ENCODE measurements at places on chromosomes 3 and 15.

DNA sequence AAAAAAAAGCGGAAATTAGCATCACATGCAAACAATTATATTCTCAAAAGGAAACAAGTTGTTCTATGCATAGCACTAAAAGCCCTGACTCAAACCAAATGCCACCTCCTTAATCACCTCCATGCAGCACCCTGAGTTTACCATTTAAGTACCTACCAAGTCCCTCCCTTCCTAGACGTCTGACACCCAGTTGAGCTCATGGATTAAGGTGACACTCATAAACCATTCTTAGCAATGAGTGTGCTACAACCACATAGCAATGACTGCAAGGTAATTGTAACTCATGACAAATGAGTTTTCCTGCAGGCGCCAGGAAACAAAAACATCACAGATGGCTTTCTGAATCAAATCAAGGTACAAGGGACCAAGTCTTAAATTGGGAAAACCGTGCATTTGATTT lies 32.0 kb downstream of the WWTR1 start:
- no peak for DNase-seq

DNA sequence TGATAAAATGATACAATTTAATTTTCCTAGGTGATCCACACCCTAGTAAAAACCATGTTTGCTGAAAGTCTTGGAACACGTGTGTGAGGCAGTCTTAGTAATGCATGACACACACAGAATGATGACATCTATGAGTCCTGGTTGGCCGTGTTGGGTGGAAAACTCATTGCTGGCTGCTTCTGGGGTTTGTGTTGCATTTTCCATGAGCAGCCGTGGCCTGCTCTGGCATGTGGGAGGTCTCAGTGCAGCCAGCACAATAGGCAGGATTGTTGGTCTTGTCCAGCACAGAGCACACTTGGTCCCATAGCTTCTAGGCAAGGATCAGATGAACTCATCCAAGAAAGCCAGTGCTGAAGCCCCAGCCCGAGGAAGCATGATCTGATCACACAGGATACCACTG lies 172.8 kb upstream of the UBE3A start:
- DNase-seq: no peak

DNA sequence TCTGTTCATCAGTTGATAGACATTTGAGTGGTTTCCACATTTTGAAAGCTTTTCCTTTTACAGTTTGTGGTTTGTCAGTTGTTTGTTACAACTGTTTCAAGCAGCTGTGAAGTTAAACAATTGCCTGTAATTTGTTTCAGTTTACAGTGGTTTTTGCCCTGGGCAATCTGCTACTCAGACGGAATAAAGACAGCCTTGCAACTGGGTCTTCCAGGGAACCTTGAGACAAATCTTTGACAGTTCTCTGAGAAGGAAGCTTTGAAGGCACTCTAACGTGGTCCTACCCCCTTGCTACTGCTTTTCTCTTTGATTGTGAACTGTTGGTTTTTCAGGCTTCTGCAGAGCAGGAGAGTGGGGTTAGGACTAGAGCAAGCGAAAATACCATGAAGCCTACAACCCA lies 28.0 kb downstream of the LRRC28 start:
- DNase-seq: no peak

DNA sequence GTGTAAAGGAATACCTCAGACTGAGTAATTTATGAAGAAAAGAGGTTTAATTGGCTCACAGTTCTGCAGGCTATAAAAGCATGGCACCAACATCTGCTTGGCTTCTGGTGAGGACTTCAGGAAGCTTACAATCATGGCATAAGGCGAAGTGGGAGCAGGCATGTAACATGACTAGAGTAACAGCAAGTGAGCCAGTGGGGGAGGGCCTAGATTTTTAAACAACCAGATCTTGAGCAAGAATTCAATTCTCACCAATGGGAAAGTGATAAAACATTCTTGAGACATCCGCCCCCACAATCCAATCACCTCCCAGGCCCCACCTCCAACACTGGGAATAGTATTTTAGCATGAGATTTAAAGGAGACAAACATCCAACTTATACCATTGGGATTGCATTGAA lies 44.2 kb upstream of the BCL2A1 start:
- no peak for DNase-seq

DNA sequence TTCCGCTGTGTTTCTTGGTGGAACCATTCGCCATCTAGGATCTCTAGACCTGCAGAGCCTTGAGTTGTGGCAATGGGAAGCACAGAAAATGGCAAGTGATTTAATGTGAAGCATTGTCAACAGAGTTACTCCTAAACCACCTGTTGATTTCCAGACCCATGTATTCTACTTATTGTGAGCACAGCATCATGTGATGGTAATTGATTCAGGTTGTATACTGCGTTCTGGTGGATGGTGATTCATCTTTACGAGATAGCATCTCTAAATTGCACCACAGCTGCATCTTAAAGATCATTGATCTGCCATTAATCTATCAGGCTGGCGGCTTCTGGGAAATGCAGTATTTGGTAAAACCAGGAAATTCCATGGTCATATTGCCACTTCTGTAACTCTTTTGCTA lies 7.4 kb downstream of the RTP4 start:
- DNase-seq: no peak

- DNase-seq: no peak
These were observed 13.7 kb upstream of the PDIA5 start for GRCh38 chr3:123053107-123053506.

GRCh38 chr15:77983091-77983707 lies 94.3 kb downstream of the TBC1D2B start:
- DNase-seq: no peak

GRCh38 chr3:119375510-119375909 lies 81.3 kb downstream of the ARHGAP31 start:
- DNase-seq: no peak

- no peak for DNase-seq
These were observed 976 bp upstream of the ARGFX start for GRCh38 chr3:121566773-121567172.

DNA sequence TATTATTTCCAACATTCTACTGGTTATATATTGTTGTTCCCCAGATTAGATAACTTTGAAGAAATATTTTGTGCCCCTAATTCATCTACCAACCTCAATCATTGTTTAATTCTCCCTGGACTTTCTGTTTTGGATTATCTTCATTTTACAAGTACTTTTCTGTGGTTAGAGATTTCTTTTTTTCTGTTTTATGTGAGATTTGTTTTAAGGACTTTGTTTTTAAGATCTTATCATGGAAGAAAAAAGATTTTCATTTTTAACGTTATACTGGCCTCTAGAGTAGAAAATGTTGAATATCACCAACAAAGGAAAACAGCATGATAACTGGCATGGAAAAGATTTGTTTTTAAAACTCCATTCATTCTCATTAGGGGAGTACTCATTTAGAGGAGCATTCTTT lies 210.9 kb upstream of the KCNMB2 start:
- no peak for DNase-seq

GRCh38 chr15:48370460-48370859 lies 39.2 kb downstream of the DUT start:
- DNase-seq: no peak

DNA sequence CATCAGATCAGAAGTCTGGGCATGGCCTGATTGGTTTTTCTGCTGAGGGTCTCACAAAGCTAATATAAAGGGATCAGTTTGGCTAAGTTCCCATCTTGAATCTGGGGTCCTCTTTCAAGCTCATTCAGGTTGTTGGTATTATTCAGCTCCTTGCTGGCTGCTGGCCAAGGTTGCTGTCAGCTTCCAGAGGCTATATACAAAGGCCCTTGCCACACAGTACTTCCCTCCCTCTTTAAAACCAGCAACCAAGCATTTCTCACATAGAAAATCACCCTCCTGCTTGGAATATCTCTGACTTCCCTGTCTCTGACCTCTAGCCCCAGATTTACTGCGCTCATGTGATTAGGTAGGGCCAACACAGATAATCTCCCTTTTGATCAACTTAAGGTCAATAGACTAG lies 442.9 kb downstream of the ERC2 start:
- no peak for DNase-seq

DNA sequence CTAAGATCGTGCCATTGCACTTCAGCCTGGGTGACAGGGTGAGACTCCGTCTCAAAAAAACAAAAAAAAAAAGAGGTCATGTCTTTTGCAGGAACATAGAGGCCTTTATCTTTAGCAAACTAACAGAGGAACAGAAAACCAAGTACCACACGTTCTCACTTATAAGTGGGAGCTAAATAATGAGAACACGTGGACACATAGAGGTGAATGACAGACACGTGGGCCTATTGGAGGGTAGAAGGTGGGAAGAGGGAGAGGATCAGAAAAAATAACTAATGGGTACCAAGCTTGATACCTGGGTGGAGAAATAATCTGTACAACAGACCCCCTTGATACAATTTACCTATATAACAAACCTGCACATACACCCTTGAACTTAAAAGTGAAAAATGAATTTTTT lies 401.4 kb upstream of the NAALADL2 start:
- no peak for DNase-seq

DNA sequence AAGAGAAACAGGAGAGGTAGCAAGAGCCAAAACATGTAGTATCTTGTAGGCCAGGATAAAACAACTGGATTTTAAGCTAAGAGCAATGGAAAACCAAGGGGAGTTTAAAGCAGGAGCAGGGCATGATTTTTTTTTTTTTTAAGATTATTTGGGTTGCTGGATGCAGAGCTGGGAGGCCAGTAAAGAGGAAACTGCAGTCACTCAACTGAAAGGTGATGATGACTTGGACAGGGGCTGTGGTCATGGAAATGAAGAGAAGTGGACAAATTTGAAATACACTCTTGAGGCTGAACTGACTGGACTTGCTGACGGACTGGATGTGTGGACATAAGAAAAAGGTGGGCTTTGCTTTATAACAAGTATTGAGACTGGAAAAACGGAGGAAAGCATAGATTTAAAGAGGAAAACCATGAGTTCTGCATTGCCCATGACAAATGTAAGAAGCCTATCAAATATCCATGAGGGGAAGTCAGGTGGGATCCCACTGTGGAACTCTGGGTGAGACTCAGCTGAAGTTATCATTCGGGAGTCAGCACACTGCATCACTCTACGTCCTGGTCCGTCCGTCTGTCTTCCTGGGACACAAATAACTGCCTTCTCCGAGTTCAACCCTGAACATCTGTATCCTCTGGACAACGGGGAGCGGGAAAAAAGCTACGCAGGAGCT lies 688 bp downstream of the XPC start:
- DNase-seq: no peak

- DNase-seq: no peak
These were observed 6.0 kb downstream of the CTSH start for GRCh38 chr15:78938658-78939488.

GRCh38 chr3:197957790-197958133 lies 2.3 kb upstream of the LMLN start:
- no peak for DNase-seq

- no peak for DNase-seq
These were observed 32.0 kb downstream of the DNAH12 start for GRCh38 chr3:57512166-57512565.

DNA sequence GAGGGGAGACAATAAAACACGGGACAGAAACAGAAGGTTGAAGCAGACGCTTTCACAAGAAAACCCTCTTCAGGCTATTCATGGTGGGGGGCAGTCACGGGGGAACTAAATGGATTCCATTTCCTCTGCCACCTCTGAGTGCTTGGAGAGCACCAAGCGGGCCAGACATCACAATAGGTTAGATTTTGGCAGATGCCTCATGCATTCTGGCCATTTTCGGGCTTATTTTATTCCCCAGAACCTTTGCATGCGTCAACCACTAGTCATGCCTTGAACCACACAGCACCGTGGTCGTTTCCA lies 82.2 kb downstream of the RORA start:
- no peak for DNase-seq

DNA sequence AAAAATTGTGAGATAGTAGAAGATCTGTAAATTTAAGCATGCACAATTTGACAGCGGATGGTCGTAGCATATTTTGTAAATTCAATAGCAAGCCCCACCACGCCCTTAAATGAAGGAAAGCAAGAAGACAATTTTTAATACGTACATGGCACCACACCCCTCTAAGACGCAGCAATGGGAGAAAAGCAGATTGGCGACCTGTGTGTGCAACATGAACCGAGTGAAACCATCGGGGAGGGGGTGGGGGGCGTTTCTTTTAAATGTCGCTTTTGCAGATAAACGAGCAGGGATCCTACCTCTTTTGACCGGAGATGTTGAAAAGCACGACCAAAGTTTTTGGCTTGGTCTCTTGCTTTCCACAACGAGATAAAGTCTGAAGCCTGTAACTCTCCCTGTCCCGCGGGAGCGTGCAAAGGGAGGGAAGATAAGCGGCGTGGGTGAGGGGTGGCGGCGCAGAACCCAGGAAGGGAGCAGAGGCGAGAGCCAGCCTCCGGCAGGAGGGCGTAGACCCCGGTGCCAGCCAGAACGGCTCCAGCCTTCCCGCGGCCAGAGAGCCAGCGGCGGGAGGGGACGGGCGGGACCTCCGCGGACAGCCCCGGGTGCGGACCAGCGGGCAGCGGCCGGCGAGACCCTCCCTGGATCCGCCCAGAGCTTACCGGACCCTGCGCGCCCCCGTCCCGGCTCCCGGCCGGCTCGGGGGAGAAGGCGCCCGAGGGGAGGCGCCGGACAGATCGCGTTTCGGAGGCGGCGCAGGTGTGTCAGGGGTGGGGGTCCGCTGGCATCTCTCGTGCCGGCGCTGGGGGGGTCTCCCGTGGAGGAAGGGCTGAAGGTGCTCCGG lies at the start of gene CHL1:
Gene CHL1, plus strand, starts transcription at position 453 of the 838 bp plus-strand sequence. CDS start 123,014 bp downstream, outside the sequence.
- no peak for DNase-seq

GRCh38 chr15:60323322-60323721 lies 74.5 kb downstream of the ANXA2 start:
- no peak for DNase-seq

DNA sequence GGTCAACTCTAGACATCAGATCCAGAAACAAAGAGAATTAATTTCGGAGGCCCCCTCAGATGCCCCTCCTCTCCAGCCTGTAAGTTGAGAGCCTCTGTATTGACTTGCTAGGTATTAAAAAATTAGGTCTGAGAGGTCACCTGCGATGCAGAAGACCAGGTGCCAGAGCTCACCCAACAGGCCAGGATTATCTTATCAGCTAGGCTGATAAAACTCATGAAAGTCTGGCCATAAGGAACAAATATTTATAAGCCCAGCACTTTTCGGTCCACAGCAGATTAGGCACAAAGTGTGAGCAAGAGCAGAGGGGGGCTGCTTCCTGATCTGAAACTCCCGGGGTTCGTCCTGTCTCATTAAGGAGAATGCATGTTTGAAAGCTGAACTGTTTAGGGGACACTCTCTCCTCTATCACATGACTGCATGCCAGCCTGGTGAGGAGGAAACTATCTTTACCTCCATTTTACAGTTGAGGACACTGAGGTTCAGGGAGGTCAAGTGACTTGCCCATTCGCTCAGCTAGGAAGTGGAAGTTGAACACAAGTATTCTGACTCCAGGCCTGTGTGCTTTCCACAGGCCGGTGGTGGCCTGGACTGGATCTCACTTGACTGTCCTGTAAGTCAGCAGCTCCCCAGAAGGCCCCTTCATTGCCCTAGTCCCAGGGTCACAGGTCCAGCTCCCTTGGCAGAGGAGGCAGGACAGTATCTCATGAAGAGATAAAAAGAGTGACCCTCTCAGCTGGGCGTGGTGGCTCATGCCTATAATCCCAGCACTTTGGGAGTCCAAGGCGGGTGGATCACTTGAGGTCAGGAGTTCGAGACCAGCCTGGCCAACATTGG lies 39.6 kb upstream of the MAGEF1 start:
- DNase-seq: no peak
